ENCODE measurements at places on chromosomes 7 and 10.

- DNase-seq = no peak
These were observed 113.5 kb downstream of the RTKN2 start for GRCh38 chr10:62155054-62155680.

DNA sequence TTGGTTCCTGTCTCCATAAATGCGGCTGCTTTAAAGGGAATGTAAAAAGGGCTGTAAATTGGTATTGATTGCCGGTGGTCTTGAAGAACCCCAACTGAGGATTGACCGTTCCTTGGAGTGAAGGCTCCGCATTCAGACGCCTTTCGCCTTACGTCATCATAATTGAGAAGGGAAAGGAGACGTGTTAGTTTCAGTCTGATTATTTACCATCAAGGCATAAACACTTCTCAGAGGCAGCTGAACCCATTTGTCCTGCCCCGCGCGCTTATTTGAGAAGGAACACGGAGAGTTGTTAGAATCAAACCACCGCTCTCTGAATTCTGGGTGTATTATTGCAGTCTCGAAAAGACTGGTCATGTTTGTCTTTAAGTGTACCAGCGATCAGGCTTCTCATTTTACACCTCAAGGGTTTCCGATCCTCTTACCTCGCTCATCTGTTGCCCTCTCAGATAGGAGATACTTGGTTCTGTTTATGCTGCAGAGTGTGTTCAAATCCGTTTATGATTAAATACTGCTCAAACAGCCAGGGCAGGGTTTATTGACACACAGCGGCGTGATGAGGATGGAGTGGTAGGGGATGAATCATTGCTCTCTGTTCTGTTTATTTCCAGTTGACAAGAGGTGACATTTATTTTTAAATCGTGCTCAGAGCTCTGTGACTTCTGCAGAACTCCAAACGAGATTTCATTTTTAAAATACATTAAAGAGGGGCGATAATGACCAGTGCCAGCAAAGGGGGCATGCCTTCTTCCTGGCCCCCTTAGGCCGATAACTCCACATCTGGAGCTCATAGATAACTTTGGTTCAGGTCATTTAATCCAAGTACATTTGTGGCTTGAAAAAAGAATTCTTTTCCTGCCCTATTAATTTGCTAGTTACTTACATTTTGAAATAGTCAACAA, 30.4 kb downstream of the FOXK1 start:
- DNase-seq = no peak

GRCh38 chr7:134782121-134782623, 2.7 kb downstream of the CALD1 start:
- DNase-seq = no peak

DNA sequence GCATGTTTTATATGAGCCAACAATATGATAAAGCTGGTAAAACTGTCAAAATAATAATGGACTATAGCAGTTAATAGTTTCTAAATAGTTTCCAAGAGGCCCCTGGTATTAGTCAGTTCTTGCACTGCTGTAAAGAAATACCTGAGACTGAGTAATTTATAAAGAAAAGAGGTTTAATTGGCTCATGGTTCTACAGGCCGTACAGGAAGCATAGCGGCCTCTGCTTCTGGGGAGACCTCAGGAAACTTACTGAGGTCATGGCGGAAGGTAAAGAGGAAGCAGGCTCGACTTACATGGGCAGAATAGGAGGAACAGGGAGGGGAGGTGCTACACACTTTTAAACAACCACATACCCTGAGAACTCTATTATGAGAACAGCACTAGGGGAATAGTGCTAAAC, 104.6 kb downstream of the PPP1R9A start:
- DNase-seq = no peak

GRCh38 chr10:89643812-89644690, 991 bp downstream of the PANK1 start:
- DNase-seq = peak; percentile 65

DNA sequence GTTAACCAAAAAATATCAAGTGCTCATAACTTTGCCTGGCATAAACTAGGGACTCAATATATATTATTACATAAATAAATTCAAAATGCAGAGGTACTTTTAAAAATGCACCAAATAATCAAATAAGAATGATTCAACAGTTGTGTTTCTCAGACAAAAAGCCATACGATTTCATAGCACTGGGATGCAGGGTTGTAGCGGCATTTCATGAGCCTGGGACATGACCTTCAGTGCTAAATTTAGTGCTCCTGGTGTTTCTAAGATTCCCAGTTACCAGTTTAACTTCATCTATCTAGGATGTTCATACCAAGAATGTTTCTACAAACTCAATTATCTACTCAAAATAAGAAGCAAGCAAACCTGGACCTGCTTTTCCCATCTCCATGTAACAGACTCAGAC, 4.0 kb downstream of the JAZF1 start:
- no peak for DNase-seq

GRCh38 chr7:54615537-54615936, 73.4 kb downstream of the VSTM2A start:
- DNase-seq = no peak

Data from immature natural killer cell (primary cell).